ENCODE measurements at places on chromosomes 2 and 18.

DNA sequence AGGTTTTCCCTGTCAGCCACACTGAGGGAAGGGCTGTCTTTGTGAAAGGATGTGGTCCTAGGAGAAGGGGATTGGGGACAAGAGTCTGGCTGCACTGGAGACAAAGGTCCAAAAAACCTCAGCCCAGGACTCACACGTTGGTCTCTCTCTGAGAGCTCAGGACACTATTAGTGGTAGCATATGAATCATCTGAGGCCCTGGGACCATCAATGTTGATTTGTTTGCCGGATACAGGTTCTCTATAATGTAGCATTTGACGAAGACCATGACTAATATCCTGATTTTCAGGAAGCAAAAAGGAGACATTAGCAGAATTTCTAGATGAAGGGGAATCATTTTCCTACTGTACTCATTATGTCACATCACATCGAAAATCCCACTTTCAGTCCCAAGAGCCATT is 22.2 kb upstream of the DNAH6 start:
- peak; percentile 54 for DNase-seq

GRCh38 chr2:197985029-197985638 is 180.7 kb downstream of the PLCL1 start:
- DNase-seq: no peak

DNA sequence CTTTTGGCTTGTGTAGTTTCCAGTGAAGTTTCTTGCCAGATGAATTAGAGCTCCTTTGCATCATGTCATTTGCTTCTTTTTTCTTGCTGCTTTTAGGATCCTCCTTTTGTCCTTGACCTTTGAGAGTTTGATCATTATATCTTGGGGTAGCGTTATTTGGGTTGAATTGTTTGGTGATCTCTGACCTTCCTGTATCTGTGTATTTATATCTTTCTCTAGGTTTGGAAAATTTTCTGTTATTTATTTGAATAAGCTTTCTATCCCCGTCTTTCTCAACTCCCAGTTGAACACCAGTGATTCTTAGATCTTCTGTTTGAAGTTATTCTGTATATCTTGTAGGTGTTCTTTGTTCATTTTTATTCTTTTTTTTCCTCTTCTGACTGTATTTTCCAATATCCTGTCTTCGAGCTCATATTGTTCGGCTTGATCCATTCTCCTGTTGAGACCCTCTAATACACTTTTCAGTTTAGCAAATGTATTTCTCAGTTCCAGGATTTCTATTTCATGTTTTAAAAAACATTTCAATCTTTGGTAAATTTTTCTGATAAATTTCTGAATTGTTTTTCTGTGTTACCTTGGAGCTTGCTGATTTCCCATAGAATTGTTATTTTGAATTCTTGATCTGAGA is 20.8 kb downstream of the GALNT1 start:
- DNase-seq: no peak

DNA sequence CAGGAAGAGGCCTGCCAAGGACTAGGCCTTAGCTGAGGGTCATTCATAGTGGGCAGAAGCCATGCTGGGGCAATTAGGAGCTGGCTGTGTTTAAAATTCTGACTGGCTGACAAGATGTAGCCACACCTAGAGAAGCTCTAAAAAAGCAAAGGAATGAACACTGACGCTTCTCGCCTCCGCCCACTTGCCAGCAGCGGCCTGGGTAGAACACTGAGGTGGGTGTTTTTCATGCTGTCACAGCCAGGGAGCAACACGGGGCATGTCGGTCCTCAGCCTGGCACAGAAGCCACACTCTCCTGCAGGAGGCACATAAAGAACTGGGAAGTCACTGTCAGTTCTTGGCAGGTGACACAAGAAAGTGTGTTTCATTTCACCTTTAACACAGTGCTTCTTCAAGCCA is 10.4 kb downstream of the CHST10 start:
- DNase-seq: no peak

DNA sequence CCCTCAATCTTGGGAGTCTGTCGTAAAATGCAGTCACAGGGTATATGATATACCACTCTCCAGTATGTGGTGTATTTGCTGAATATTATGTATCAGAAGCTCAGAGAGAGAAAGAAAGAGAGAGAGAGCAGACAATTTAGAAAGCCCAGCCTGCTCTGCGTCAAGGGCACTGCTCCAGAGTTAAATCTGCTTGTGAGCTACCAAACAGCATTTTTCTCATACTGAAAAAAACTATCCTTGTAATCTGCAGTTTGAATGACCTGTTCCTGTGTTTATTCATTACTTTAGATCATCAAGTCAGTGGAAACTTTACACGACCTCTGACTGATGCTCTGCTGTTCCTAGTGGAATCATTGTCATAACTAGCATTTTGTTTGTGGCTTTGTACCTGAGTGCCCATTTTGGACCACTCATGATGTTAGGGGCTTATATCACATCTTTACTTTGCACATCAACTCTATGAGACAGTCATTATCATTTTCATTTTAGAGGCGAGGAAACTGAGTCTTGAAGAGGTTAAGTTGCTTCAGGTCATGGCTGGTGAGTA is 89.2 kb upstream of the PELI1 start:
- DNase-seq: no peak

DNA sequence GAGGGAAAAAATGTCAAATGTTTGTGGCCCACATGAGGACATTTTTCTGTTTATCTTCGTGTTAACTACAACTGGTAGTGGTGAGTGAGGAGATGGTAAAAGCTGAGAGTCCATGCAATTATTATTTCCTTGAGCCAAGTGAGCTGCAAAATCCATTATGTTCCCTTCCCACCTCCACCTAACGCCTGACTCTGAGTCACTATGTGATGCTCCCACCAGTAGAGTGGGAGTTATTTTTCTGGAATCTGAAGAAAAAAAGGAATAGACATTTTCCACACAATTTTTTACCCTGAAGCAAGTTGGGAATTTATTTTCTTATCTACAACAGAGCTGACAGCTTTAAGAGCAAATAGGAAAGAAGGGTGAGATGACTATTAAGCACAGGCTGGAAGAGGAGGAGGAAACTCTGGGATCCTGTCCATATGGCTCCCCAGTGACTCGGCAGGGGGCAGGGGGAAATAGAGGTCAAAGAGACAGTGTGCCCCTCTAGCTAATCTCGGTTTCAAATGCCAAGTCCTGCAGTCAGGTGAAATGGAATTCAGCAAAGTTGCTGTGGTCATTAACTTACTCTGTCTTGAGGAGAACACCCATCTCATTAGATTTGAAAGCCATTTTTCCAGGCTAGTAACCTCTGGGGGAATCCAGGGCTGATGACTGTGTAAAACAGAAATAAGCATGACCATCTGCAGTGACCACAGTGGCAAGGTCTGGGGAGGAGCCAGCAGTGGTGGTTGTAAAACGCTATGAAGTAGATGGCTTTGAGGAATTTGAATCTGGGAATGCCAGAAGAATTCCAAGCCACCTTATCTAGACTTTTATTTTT is 463.9 kb downstream of the STK39 start:
- DNase-seq: no peak

DNA sequence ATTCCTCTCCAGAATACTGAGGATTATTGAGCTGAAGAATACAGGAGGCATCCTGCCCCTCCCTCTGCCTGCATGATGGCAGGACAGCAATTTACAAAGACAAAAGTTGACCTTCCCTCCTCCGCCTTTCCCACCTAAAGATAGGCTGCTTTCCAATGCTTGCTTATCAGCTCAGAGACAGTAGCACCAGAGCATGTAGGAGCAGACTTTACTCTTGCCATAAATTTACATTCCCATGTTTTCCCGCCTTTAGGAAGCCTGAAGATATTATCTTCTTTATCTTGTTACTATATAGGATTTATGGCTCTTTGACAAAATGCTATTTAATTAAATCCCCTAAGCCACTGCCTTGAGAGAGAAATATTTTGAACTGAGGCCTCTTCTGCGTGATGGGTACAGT is 135.6 kb upstream of the HNMT start:
- no peak for DNase-seq

DNA sequence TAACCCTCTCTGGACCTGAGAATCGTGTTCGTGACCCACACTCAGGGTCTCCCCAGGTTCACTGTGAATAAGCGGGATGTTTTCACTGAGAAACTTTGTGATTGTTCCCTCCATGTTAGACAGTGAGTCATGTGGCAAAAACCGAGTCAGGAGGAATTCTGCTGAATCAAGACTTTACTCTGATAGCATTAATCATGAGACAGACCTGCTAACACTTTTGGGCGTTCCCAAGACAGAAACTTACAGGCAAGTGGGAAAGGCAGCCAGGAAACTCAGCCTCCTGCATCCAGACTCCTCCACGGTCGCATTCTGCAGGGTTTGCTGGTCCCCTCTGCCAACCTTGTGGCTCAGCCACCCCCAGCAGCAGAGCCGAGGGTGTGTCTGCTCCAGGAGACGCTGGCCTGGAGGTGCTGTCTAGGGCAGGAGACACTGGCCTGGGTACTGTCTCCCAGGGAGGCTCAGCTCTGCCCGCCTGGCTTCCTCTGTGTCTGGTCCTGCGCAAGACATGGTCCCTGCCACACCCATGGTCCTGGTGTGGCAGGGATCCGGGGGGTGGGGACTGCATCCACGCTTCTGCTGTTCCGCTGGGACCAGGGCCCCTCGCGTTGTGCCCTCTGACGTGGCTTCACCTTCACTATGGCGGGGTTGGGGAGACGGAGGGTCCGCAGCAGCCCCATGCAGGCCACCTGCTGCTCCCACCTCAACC is 177.4 kb downstream of the TWIST2 start:
- DNase-seq: no peak
